Smooth muscle cell of the brain vasculature (primary cell): ENCODE measurements at places on chromosomes 5 and 9.
A peak's percentile ranks its signal among the peaks of the same experiment; 100 is the strongest.

DNA sequence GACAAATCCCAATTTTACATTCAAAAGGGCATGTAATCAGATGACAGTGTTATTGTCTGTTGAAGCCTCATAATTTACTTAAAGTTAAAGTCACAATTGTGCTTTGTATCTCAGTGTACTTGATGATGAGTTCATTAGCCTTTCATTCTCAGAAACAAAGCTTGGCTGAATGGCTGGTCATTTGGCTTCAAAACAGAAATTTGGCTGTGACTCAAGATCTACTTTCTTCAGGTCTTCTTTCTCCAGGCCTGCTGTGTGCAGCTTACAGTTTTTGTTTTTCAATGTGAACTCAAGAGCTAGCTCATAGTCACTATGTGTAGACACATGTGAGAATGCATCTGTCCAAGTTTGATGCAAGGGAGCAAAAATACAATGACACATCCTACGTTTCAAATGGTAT lies 2003.6 kb upstream of the WWC1 start:
- DNase-seq, result no peak

- DNase-seq, result no peak
These were observed 356.4 kb upstream of the CCNH start for GRCh38 chr5:87769157-87769556.

GRCh38 chr5:178428341-178429155 lies 161.6 kb downstream of the COL23A1 start:
- no peak for DNase-seq

GRCh38 chr5:59241119-59241518 lies 652.4 kb downstream of the PDE4D start:
- DNase-seq, result no peak

DNA sequence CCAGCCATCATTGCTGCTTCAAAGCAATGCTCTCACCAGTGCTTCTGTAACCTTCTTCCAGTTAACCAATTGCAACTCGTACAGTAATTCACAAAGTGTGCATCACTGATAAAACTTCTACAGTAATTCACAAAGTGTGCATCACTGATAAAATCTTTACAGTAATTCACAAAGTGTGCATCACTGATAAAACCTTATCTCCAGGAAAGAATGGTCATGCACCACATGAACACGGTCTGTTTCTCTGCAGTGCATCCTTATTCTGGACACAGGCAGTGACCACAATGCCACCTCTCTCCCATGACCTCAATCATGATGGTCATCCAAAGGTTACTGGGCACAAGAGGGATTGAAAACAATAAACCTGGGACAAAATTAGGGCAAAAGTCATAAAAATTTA lies 153.6 kb downstream of the TSSK1B start:
- DNase-seq, result no peak

- DNase-seq, result no peak
These were observed 14.3 kb downstream of the PDE8B start for GRCh38 chr5:77224672-77225355.

DNA sequence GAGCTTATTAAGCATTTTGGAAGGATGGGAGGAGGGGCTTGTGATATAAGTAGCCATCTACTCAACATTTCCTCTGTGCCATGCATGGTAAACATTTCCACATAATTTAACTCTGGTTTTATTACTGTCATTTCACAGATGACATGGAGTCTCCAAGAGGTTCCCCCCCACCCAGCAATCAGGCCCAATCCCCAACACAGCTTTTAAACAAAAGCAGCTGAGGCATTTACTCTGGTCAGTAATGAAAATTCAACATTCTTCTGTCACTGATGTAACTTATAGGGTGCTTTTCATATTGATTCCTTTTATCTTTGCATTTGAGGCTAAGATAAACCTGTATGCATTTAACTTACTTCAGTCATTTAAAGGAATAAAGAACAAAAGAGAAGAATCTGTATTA lies 128.1 kb downstream of the COL23A1 start:
- no peak for DNase-seq

DNA sequence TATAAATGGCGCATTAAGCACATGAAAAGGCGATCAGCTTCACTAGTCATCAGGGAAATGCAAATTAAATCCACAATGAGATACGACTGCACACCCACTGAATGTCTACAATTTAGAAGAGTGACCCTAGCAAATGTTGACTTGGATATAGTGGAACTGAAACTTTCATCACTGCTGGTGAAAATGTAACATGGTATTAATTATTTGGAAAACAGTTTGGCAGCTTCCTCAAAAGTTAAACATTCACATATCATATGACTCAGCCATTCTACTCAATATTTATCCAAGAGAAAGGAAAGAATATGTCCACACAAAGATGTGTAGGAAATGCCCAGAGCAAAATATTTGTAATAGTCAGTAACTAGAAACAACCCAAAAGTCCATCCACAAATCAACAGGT lies 146.5 kb downstream of the LPAR1 start:
- no peak for DNase-seq

GRCh38 chr9:90774682-90775081 lies 26.9 kb upstream of the SYK start:
- no peak for DNase-seq

DNA sequence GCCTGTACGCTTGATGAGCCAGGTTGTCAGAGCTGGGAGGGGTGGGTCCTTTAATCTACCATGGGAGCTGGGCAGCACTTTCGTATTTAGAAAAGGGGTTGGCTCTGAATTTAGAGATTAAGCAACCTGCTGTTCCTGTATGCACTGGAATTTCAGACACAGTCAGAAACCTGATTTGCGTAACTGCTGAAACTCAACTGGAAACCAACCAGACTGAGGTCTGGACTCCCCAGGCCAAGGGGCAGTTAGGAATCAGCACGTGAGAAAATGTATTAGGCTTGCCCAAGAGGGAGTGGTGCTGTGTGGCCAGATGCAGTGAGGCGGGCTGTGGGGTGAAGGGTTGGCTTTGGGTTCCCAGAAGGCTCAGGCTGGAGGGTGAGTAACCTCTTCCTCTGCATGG lies 235.0 kb downstream of the GOLPH3 start:
- DNase-seq, result no peak

- no peak for DNase-seq
These were observed 181.3 kb upstream of the ZNF608 start for GRCh38 chr5:124927735-124928134.

DNA sequence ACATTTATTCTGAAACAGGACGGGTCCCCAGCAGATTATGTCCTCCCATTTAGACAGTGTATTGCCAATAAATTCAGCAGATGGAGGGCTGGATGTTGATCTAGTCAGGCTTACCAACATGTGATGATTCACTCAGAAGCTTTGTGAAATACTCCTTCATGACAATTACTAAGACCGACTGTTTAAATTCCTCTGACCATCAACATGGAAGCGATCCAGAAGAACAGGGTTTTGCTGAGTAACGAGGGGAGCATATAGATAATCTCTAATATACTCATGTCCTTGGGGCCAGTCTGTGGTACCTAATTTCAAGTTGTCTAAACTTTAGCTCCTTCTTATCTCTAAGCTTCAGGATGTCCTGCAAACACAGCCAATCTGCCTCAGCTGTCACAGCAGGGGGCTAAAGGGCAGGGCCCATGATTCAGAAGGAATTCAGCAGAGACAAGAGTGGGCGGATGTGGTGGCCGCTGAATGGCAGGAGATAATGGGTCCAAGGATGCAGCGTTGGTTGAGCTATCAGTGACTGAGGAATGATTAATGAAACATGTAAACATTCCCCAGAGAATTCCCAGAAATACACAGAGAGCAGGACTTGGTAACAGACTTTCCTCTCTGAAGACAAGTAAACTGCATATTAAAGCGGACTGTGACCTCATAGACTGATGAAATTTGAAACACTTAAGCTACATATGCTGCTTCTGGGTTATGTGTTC lies 109.4 kb downstream of the ANKRD55 start:
- peak; percentile 82 for DNase-seq

DNA sequence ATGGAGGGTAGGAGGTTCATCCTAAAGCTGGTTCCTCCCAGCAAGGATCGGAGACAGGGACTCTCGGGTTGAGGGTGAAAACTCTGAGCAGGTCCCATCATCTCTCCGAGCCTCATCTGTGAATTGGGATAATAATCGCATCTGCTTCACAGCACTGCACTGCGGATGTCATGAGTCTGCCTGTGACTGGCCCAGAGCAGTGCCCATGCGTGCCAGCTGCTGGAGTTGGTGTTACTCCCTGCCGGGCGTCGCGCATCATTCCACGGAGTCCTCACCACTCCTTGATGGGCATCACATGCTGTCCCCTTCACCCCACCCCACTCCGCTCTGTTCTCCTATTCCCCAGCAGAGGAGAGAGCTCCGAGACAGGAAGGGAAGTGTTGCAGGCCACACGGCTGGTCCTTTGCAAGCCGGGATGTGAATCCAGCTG lies 35.1 kb upstream of the ORM1 start:
- no peak for DNase-seq

GRCh38 chr9:120726484-120726883 lies 12.2 kb upstream of the MEGF9 start:
- no peak for DNase-seq
